ENCODE measurements at places on chromosomes 6 and 20.

DNA sequence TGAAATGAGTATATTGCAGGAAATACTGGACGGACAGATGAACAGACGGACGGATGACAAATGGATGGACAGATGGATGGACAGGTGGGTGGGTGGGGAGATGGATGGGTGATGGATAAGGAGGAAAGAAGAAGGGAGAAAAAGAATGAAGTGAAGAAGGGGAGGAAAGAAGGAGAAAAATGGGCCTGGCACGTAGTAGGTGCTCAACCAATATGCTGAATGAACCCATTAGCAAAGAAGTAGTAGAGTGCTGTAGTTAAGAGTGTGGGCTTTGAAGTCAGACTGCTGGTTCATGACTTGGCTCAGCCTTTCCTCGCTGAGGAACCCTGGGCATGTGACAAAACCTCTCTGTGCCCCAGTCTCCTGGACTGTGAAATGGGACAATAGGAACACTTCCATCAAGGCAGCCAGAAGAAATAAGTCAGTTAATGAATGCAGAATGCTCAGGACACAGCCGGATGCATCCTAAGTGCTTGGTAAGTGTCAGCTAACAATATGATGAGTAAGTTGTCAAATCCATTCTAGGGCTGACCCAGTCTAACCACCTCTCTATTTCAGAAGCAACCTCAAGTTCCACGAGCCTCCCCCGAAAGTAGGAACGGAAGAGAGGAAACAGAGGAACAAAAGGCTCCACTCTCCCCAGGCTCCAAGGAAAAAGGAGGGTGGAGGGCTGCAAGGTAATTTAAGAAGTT lies 37.9 kb downstream of the PREX1 start:
- DNase-seq: no peak

GRCh38 chr6:127576874-127577273 lies at the start of gene C6orf58:
Gene C6orf58 (plus strand): TSS chr6:127577174. CDS start chr6:127577186, 12 bp downstream.
- no peak for DNase-seq

DNA sequence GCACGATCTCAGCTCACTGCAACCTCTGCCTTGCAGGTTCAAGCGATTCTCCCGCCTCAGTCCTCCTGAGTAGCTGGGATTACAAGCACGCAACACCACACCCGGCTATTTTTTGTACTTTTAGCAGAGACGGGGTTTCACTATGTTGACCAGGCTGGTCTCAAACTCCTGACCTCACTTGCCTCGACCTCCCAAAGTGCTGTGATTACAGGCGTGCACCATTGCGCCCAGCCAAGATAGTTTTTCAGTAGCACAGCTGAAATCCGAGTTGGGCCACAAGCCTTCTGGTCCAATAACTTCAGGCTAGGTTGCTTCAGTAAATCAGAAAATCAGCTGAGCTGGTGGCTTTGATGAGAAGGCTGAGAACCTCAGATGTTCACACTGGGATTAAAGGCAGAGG lies 65.7 kb downstream of the TRAM2 start:
- DNase-seq: no peak

DNA sequence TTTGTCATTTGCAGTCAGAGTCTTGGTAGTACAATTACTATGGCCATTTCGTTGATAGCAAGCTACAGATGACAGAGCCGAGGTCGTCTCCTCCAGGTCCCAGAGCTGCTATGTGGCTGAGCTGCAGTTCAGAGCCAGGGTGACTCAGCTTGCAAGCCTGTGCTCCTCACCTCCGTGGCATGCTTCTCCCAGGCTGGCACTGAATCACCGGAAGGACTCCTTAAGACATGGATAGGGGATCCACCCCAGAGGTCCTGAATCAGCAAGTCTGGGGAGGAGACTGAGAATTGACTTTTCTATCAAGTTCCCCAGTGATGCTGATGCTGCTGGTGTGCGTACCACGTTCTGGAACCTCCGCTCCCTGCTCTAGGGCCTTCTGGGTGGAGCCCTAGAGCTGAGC lies 291.2 kb downstream of the CDH26 start:
- no peak for DNase-seq

- no peak for DNase-seq
Measured at GRCh38 chr6:37204014-37204751, 34.2 kb downstream of the PIM1 start.

- DNase-seq: peak; percentile 20
Measured at GRCh38 chr6:35688605-35689322, at the start of gene FKBP5. Gene FKBP5 (minus strand): TSS chr6:35688915. CDS start chr6:35642824, 46,091 bp downstream.

Measured in NCI-H2081 treated with DMSO at 0.1 percent for 48 hours (cell line).